ENCODE measurements at places on chromosomes 6 and 20.

- DNase-seq, result no peak
These were observed 106.9 kb downstream of the IPCEF1 start for GRCh38 chr6:154249499-154250298.

DNA sequence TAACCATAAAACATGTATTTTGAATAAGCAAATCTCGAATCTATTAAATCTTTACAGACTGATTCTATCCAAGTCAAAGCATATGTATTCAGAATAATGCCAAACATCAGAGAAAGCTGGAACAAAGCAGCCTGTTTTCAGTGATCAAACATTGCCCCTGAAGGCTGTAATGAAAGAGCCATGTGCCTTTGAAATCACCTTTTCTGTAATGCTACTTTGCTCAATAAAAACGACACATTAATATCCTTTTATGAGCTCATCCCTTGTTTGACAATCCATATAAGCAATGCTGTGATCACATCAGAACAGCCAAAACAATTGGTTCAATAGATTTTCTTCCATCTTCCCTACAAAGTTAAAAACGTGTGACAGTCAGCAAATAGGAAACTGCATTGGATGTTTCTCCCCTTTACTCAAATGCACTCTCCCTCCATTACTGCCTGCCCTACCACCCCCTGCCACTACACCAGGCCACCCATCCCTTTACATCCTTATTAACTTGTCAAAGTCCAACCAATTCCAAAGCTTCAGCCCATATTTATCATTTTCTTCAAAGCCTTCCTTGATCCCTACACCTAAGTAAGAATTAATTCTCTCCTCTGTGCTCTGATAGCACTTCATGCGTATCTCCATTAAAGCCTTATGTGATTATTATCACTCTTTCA is 42.0 kb downstream of the THEMIS start:
- DNase-seq, result no peak

- no peak for DNase-seq
These were observed 229.6 kb downstream of the FOXC1 start for GRCh38 chr6:1839361-1839760.

DNA sequence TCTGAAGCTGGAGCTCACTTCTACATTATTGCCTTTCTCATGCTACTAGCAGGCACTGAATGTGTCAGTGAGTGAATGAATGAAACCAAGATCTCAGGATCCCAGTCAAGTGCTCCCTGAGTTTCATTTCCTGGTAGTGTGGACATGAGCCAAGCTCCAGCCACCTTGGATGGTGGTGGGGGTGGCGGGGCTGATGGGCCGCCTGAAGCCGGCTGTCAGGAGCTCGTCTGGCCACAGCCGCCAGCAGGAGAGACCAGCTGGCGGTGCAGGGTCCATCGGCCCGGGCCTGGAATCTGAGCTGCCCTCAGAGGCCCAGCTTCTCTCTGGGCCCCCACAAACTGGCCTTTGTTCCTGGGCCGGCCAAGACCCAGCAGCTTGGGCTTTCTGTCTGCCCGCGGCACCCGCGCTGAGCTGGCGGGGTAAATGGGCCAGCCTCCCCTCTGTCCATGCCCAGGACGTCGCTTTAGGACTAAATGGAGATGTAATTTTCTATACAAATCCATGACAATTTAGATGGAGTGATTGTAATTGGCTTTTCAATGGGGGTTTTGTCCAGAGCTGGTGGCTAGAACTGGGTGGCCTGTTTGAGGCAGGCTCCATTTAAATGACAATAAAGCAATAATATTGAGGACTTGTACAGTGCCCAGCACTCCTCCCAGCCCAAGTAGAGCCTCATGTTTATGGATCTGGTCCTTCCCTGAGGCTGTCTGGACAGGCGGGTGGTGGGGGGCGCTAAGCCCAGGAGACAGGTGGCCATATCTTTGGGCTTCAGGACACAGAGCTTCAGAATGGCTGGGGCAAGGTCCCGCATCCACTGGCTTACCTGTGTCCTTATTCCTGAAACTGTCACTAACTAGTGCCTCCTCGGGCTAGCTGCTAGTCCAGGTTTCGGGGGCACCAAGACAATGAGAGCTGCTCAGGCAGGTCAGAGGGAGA is 43.5 kb downstream of the NOL4L start:
- DNase-seq, result no peak

DNA sequence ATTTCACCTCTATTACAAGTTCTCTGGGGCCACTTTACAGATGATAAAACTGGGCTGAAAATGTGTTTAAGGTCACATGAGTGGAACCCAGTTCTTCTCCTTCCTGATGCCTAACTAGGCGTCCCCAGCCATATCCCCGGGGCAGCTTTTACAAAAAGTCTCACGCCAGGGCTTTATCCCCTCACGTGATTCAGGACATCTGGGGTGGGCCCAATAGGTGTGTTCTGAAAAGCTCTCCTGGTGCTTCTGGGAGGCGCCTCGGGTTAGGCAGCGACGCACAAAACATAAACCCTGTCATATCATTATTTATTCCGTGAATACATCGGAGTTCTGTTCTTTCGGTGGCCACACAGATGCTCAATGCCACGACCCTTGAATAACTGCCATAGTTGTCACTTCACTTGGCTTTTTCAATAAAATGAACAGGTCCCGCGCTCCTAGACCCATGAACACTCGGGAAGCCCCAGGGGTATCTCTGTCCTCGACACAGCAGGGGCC is 32.1 kb downstream of the SF3B5 start:
- DNase-seq, result no peak

- no peak for DNase-seq
These were observed 12.6 kb downstream of the MYLIP start for GRCh38 chr6:16141514-16141913.

Measured in stimulated activated CD8-positive, alpha-beta memory T cell treated with anti-CD3 and anti-CD28 coated beads, Interleukin-7, amount 100 ng/mL, for 1 hour (primary cell).